ENCODE measurements at places on chromosomes 12 and 14.

DNA sequence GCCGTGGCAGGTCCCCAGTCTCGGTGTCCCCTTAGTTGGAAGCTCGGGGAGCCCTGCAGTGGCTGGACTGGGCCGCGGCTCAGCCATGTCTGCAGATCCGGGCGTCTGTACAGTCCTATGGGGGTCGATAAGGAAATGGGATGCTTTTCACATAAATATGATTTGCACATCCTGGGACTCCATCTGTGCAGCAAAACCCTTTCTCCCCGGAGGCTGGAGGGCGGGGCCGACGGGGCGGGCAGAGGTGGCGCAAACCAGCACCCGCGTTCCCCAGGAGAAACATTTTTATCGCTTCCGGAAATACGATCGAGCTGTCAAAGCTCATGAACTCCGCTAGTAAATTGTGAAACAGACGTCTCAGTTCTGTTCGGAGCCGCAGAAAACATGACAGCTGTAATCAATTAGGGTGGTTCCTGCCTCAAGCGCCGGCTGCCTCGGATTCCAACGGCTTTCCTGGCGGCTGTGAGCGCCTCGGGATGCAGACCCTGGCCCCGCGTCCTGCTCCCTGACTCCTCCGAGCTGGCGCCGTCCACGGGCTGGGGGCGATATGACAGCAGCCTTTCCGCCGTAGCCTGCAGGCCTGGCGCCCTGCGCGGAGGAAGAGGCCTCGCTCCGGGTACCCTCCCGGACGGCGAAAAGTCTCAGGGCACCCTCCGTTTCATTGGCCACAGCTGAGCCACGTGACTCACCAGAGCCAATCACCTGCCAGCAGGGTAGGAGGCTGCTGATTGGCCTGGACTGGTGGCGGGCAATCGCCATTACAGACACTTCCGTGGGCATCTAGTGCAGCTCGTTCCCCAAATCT is 23.0 kb downstream of the DIO3 start:
- no peak for DNase-seq

GRCh38 chr14:77120771-77121743 is 20.5 kb downstream of the ZDHHC22 start:
- DNase-seq, result peak; percentile 65

DNA sequence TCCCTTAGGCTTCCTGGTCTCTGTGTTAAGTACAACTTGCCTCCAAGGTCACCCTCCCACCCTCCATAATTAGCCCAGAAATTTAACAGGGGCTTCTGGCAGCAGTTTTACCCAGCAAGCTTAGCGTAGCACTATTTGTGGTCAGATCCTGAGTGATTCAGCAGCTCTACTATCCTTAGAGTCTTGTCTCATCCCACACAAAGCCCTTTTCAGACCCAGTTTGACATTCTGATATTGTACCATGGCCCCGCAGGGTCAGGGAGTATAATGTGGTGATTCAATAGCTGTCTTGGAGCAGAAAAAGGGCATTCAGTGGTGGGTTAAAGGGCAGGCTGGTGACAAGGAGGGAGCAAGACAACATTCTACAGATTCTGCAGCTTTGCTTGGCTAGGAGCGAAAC is 153.8 kb upstream of the DDHD1 start:
- no peak for DNase-seq

- no peak for DNase-seq
Observed at GRCh38 chr14:61176686-61177085, 104.5 kb downstream of the TMEM30B start.

- no peak for DNase-seq
Observed at GRCh38 chr14:37384870-37385596, 187.3 kb downstream of the MIPOL1 start.

Measured in activated CD8-positive, alpha-beta T cell treated with anti-CD3 and anti-CD28 coated beads, Interleukin-2, amount 10 ng/mL, durations not matched to agents 7 days and 5 days (primary cell).